ENCODE measurements at places on chromosomes 4 and X.
A peak's percentile ranks its signal among the peaks of the same experiment; 100 is the strongest.

DNA sequence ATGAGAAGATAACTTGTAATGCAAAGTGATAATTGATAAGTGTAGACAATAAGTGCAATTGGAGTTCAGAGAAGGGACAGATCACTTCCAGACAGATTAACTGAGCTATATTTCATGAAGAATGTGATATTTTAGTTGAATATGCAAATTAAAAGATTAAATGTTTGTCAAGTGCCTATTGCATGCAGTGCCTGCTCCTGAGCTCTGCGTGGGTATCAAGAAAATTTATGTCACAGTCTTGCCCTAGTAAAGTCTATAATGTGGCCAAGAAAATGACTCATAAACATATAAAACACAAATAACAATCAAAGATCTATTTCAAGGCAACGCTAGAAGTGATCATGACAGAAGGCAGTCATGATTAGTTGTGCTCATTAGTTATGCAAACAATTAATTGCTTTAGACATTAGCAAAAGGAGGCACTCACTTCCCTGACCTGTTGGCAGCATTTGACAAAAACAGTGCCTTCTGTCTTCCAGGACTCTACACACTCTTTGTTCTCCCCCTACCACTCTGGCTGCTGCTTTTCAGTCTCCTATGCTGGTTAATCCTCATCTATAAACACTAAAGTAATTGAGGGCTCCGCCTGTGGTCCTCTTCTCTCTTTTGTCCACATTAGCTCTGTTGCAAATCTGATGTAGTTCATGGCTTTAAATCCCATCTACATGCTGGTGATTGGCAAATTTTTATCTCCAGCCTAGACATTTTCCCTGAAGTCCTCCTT is 47.7 kb downstream of the ARHGEF38 start:
- DNase-seq: no peak

GRCh38 chrX:31199840-31200114 is 127.9 kb upstream of the FTHL17 start:
- no peak for DNase-seq

DNA sequence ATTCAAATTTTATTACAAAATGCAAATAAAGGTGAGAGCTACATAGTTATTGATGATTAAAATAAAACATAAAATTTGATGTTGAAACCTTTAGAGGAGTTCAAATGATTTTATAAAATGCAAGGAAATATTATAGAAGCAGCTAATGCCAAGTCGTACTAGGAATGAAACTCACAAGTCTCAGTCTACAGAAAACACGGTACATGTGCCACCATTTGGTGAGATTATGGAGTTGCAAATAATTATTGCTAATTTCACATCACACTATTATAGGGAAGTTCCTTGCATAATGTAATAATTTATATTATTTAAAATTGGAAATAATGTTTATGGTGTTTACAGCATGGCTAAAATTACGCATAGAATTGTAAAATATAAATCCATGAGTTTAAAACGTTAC is 1601.7 kb upstream of the TENM3 start:
- DNase-seq: no peak

DNA sequence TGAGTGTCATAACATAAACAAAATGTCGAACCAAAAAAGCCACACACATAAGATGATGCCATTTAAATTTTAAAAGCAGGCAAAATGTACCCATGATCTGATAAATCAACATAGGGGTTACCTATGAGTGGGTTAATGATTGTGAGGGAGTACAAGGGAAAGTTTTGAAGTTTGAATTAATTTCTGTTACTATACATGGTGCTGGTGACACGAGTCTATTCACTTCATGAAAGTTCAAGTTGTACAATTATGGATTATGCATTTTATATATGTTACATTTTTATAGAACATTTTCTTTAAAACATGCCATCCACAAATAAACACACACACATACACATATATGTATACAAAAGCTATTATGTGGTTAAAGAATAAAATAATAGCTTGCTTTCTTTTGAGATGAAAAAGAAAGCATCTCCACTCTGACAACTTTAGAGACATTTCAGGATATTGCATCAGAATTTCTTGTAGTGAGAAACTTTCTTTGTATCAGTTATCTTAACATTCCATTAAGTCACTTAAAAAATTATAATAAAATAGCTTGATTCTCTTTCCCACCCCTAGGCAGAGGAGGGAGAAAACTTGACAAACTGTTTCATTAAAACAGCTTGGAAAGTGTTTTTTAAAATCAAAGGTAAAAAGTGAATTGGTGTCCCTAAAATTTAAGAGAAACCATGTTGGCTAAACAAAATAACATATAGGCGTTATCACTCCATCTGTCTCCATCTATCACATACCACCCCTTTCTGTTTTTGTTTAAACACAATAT is 891.8 kb upstream of the NDST4 start:
- no peak for DNase-seq

DNA sequence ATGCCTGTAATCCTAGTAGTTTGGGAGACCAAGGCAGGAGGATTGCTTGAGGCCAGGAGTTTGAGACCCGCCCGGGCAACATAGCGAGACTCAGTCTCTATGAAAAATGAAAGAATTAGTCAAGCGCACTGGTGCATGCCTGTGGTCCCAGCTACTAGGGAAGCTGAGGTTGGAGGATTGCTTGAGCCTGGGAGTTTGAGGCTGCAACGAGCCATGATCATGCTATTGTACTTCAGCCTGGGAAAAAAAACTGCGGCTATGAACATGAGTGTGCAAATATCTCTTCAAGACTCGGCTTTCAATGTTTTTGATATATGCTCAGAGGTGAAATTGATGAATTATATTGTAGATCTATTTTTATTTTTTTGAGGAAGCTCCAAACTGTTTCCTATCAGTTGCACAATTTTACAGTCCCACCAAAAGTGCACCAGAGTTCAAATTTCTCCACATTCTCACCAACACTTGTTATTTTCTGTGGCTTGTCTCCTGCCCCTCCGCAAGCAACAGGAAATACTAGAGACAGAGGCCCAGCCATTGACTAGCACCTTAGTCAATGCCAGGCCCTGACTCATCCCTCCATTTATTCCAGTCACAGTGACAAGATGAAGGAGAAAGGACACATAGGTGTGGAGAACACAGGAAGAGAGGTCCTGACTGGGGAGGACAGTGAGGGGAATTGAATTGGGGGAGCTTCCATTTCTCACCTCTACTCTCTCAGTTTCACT is 33.1 kb upstream of the ZNF41 start:
- no peak for DNase-seq

- peak; percentile 25 for DNase-seq
These were observed 17.0 kb upstream of the TMEM144 start for GRCh38 chr4:158193171-158193749.
